ENCODE measurements at places on chromosomes 13 and 19. TPM values are rescaled to one million over a fixed set of nuclear protein-coding genes. Genes with fewer than 3 reads are reported as not detected.

DNA sequence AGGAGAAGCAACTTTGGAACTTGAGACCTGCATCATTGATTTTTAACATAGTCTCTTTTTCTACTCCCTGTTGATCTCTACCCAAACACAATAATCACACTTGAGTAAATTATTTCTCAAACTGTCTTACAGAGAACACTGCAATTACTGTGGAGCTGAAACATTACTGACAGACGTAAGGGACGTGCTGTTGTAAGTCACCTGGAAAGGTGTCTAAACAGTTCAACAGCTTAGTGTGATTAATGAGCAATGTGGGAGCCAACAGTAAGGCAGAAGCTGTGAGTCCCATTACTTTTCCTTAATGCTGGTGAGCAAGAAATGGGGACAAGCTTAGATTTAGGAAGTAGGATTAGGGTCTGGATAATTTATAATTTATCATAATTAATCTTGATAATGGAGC lies 265.7 kb downstream of the DLEU7 start:
- DNase-seq, result no peak

- no peak for DNase-seq
These were observed 51.3 kb downstream of the TBC1D4 start for GRCh38 chr13:75430436-75431209.

DNA sequence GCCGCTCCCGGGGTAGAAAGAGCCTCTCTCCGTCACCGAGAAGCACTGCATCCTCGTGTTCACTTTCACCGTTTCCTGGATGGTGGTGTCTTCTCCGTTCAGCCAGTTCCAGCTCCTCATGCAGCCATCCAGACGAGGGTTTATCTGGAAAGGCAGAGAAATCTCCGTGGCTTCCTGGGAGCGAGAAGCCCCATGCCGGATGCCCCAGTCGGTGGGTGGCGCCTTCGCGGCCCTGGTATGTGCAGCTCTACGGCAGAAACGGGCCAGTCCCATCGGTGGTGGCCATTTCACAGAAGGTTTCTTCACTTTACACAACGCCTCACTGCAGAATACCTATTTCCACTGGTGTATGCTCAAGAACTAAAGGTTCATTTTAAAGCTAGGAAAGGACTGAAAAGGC lies 36.9 kb downstream of the GAS6 start:
- no peak for DNase-seq

DNA sequence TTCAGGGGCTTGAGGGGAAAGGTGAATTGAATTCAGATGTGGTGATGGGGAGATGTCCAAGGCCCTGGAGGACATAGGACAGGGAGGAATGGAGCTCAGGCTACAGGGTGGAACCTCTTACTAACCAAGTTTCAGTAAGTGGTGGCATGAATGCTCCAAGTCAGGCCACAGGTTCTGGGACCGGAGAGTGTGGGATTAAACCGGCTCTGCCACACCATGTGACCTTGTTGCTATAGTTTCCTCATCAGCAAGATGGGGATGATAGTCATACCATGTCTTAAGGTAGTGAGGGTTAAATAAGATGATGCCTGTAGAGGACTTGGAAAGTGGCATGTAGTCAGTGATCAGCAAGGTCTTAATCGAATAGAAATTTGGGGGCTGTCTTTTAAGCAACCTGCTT lies 16.3 kb downstream of the GPR183 start:
- no peak for DNase-seq

DNA sequence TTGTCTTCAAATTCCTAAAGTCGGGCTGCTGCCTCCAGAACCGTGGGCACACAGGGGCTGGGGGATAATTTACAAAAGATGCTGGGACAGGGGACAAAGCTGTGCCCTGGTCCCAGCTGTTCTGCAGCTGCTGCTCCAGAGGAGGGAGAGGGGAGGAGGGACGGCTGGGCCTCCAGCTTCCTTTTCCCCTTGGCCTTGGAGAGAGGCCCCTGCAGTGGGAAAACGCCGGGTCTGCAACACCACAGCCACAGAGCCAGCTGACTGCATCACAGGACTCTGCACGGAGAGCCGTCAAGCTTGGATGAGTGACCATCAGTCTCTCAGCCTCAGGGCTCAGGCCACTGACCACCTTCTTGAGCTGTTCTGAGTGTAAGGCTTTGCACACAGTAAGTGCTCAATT lies 6.1 kb downstream of the DOCK6 start:
- DNase-seq, result no peak

DNA sequence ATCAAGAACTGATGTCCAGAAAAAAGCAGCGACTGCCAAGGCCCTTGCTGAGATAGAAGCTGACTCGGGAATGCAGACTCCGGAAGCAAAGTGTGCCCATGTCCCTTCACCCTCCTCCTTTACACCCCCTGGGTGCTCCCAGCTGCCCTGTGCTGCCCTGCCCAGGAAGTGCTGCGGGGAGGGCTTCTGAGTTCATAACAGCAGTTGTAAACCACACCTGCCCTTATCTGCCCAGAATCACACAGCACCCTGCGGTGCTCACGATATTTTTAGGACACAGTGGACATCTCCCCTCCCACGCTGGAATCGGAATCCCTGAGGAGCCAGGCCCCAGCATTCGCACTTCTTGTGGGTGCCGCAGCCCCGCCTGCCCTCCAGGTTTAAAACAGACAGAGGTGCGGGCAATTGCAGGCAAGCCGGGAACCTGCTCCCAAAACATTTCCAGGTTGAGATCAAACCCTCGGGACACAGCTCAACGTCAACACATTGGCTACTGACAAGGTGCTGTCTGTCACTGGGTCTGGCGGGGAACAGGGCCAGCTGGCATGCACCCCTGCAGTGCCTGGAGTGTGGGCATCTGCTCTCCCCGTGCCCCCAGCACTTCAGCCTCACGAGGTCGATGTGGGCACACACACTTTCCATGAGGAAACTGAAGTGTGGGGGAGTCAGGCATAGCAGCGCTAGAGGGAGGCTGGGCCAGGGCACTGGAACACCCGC lies 36.8 kb downstream of the RAB20 start:
- no peak for DNase-seq

GRCh38 chr19:7542556-7543348 lies 7.2 kb downstream of the PNPLA6 start:
- DNase-seq, result no peak

Gene KLK4
- total RNA-seq, result not detected

Gene GJB2
- total RNA-seq, result 2.7 TPM

Gene IL17D
- total RNA-seq, result 0.25 TPM

Gene CHAMP1
- total RNA-seq, result 45.6 TPM

All from activated T-helper 2 cell treated with anti-CD3 and anti-CD28 coated beads, Interferon-gamma antibody, Interleukin-2, Interleukin-4, amounts not matched to agents 10 μg/mL and 5 μg/mL and 100 μg/mL, durations not matched to agents 14 hours and 24 hours and 36 hours (primary cell).